ENCODE measurements at places on chromosomes 5 and 9.

DNA sequence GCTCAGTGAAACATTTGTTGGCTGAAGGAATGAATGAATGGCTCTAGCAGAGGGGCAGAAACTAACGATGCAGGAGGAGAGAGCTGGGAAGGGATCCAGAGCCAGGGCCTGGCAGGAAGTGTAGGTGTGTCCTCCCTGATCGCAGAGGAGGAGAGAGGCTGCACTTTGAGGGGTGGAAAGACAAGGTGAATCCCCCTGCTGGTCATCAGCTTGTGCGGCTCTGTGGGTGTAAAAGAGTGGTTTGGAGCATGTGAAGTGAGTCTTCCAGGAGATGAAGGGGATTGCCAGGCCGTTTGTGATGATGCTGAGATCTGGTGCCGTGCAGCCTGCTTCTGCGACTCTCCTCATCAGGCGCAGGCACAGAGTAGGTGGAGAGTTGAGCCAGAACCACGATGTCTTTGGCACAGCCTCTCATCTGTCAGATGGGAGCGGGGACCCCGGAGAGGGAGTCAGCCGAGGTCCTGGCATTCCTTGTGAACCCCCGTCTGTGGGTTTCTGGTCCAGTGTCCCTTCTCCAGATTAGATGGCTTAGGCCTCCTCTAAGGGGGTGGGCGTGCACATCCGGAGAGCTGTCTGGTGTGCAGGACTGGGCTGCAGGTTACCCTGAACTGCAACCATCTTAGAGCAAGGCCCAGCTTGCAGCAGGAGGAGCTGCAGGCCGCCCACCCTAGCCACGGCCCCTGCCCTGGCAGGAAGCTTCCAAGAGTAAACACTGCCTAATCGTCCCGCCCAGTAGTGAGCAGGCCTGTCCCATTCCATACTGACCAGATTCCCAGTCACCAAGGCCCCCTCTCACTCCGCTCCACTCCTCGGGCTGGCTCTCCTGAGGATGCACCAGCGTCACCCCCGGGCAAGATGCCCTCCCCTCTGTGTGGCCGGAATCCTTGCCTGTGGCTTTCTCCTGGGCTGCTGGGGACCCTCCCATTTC is at the start of gene ADAMTS13:
TSS of gene ADAMTS13 (plus strand) at position 753 of the 928 bp plus-strand sequence. CDS start at position 830, 77 bp downstream.
- no peak for DNase-seq

GRCh38 chr9:95857124-95857523 is 18.4 kb upstream of the ERCC6L2 start:
- no peak for DNase-seq

DNA sequence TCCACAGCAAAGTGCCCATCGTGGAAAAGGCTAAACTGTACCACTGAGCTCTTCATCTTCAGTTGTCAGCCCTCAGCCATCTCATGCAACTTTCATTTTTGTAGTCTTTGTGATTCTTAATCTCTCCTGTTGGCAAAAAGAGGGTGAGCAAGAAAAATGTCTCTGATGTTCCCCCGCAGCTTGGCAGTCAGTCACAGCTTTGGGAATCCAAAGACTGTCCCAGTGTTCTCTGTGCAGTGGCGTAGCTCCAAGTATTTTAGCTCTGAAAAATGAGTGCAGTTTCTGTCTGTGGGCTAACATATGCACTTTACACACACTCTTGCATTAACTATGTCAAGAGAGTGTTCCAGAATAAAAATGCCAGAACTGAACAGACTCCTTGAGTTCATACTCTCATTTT is 372.2 kb downstream of the TMEM232 start:
- DNase-seq: no peak

DNA sequence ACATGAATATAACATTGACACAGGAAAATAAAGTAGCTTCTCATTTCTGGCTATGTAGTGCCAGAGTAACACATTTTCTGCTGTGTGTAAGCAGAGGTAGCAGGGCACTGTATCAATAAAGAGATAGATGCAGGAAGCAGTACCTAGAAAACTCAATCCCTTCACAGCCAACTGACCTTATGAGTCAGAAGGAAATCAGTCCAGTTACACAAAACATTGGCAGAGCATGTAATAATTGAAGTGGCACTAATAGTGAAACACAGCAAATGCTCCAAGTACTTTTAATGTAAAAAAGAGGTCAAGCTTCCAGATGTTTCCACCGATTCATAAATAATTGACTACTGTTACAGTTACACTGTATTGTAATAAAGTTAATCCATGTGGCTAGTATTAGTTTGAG is 706.6 kb downstream of the EFNA5 start:
- no peak for DNase-seq

GRCh38 chr5:655406-655805 is 37.7 kb downstream of the TPPP start:
- DNase-seq: no peak
